ENCODE measurements at places on chromosomes 16 and 17.

DNA sequence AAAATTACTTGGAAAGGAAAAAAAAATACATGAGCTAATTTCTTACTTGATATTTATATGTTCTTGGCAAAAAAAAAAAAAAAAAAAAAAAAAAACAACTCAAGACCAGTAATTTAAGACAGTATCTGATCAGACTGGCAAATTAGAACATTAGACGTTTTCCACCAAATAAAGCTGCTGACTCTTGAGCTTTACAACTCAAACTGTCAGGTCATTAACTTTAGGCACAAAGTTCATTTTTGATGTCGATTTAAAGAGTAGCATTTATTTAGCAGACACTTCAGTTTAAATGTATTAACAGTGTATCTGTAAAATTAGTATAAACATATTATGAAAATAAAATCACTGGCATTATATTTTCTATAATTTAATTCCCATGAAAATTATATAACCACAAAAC, 66.7 kb downstream of the NCOR1 start:
- DNase-seq = no peak

DNA sequence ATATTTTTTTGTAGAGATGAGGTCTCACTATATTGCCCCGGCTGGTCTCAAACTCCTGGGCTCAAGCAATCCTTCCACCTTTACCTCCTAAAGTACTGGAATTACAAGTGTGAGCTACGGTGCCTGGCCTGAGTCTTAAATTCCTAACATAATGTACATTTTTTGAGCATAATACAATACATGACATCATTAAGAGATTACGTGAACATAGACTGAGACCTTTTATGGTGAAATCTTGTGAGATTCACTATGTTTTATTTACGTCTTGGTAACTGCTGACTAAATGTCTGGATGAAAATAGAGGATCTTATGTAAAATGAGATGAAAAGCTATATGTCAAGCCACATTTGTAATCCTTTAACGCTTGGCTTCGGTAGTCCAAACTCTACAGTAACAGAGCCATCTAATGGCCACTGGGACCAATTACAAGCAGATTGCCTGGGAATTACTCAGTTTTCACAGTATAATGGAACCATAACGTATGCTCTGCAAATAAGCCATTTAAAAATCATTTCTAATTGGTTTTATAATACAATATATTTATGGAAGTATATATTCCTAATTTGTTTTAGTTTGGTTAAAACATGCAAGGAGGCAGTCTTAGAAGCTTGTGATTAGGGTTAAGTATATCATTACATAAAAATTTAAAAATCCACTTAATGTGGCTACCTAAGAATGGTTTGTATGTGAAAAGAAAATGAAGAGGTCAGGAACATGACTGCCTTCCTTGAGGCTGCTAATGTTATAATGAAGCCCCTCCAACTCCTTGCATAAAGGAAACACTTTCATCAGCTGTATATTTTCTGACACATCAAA, 8.1 kb upstream of the EFCAB13 start:
- no peak for DNase-seq

DNA sequence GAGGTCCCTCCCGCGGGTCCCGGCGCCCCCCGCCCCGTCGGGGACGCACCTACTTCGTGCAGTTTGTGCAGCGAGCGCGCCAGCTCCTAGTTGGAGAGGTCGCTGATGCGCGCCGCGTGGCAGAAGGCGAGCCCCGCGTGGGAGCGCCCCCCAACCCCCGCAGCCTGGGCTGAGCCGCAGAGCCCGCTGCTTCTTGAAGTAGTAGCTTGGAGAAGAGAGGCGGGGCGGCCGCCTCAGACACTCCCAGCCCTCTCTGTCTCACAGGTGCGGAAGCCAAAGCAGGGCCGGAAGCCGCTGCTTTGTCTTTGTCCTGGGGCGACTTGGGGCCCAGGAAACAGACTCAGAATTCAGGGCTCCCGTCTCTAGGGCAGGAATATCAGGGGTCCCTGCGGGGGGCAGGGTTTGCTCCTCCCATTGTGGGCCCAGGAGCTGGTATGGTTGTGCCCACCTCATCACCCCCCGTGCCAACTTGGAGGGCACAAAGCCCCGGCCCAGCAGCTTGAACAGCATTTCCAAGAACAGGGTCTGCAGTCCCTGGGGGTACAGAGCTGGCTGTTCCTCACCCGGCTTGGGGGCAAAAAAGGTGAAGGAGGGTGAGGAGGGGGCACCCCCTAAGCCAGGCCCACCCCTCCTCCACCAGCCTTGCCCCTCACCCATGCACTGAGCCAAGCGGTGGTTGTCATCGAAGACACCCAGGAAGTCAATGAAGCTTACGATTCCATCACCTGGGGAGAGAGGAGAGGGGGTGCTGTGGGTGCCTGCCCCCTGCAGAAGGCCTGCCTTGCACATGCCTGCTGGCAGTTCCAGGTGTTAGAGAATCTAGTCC, 13.5 kb downstream of the SPATA32 start:
- peak; percentile 83 for DNase-seq

DNA sequence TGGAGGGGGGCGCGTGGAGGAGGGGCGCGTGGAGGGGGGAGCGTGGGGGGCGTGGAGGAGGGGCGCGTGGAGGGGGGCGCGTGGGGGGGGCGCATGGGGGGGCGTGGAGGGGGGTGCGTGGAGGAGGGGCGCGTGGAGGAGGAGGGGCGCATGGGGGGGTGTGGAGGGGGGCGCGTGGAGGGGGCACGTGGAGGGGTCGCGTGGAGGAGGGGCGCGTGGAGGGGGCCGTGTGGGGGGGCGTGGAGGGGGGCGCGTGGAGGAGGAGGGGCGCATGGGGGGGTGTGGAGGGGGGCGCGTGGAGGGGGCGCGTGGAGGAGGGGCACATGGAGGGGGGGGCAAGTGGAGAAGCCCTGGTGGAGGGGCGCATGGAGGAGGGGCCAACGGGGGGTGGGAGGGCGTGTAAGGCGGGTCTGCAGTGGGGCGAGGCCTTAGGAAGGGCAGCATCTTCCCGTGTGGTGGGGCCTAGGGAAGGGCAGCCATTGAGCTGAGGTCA, 7.3 kb downstream of the MSLN start:
- no peak for DNase-seq

GRCh38 chr16:60907645-60908044, 1128.6 kb downstream of the CDH8 start:
- DNase-seq = no peak

DNA sequence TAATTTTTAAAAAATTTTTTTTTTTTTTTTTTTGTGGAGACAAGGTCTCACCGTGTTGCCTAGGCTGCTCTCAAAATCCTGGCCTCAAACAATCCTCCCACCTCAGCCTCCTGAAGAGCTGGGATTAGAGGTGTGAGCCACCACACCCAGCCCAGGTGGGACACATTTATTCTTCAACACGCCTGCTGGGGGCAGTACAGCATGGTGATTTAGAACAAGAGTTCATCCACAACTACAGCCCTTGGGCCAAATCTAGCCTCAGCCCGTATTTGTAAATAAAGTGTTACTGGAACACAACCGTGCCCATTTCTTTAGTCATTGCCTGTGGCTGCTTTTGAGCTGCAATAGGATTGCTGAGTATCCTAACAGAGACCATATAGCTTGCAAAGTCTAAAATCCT, 92.8 kb downstream of the KATNIP start:
- DNase-seq = no peak

- no peak for DNase-seq
These were observed 121.3 kb downstream of the MGAT5B start for GRCh38 chr17:76989519-76989918.

DNA sequence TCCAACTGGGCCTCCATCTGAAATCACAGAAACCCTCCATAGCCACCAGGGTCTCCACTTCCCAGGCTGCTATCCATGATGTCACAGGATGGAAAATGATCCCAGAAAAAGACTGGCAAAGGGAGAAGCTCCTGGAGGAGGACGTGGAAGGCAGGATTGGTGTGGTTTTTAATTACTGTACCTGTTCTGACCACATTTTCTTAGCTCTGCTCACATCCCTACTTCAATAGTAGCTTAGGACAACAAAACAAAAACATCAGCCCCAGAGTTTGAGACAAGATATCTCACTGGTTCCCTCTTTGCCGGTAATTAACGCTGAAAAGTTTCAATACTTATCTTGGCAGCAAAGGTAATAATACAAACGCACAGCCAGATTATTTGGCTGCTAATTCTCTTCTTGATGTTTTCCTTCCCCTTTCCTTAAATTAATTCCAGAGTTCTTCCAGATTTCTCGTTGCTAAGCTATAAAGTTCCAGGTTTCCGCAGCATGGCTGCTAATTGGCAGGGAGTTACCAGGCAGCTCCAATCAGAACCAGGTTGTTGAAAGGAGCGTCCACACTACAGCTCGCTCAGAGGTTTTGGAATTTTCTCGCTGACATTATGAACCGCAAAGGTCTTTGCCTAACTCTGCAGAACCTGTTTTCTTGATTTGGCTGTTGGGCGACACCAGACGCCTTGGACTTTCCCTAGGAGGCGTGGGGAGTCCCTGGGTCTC, 263.4 kb downstream of the MRTFB start:
- DNase-seq = no peak

- DNase-seq = no peak
These were observed 14.4 kb downstream of the B9D1 start for GRCh38 chr17:19348081-19348650.

GRCh38 chr16:74463888-74464287, 42.6 kb upstream of the CLEC18B start:
- DNase-seq = no peak

- no peak for DNase-seq
These were observed 172.3 kb upstream of the IRX3 start for GRCh38 chr16:54458923-54459322.

- DNase-seq = no peak
These were observed 140.9 kb upstream of the WSB1 start for GRCh38 chr17:27153005-27153404.

DNA sequence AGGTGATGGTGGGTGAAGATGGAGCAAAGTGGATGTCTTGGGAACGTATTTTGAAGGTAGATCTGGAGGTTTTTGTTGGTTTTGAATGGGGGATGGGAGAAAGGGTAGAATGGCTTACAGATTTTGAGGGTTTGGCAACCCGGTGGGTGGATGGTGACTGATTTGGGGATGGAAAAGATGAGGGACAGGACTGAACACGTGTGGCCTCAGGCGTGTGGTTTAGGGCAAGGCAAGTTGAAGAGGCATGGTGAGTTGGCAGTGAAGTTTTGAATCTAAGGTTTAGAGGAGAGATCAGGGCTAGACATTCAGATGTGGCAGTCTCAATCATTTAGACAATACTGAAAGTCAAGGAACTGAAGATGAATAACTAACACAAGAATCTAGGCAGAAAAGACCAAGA, 5.0 kb upstream of the DCTPP1 start:
- DNase-seq = peak; percentile 44

GRCh38 chr16:29974291-29975133, 844 bp downstream of the TAOK2 start:
- no peak for DNase-seq

DNA sequence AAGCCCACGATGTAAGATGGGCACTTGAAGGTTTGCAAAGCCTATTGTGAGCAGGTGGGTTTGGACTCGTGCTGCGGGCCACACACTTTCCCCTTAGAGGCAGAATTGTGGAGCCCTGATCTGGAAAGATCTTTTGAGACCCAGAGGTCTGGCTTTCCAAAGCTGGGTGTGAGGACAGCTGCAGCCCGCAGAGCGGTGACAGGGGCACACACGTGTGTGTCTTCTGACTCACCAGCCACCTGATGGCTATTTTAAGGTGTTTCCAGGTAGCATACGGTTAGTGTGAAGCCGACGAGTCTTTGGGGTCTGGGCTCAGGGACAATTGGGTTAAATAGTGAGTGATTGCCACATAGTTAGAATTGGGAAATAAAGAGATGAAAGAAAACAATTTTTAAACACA, 108.9 kb upstream of the GSE1 start:
- no peak for DNase-seq

GRCh38 chr16:64282181-64282580, 839.7 kb downstream of the CDH11 start:
- no peak for DNase-seq

- DNase-seq = no peak
These were observed 260.6 kb downstream of the C16orf95 start for GRCh38 chr16:87056551-87056950.

DNA sequence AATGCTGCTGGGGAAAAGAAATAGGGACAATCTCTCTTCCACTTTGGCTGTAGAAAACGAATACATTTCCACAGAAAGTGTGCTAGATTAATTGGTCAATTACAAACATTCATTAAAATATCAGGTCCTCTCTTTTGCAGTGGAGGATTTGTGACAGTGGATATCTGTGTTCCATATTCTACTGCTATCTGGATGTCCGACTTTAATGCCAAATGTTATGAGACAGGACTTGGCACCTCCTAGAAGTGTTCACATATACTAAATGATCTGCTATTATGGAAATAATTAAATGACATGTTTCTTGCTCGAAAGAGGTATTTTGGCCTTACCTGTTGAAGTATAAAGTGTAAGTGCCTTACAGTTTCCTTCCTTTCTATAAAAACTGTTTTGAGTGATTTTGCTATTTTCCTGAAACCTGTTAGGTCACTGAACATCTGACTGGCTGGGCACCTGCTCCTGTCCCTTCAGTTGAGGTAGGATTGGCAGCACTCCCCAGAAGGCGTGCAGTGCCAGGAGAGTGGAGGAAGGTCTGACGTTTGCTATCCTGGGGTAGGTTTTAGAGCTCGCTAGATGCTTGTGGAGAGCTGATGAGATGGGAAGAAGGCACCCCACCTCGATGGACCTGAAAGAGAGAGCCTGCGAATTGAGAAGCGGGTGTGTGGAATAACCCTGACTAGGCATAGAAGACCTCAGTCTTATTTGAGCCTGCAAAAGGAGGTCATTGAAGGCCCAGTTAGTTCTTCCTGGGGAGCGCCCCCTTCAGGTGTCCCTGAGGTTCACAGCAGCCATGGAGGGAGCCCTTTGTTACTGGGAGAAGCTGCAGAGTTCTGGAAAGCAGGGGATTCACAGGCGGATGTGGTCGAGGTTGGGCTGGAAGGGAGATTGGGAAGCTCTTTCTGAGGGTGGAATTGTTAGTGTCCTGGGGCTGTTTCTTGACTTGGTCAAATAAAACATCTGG, 159.4 kb upstream of the ZNF267 start:
- DNase-seq = no peak

DNA sequence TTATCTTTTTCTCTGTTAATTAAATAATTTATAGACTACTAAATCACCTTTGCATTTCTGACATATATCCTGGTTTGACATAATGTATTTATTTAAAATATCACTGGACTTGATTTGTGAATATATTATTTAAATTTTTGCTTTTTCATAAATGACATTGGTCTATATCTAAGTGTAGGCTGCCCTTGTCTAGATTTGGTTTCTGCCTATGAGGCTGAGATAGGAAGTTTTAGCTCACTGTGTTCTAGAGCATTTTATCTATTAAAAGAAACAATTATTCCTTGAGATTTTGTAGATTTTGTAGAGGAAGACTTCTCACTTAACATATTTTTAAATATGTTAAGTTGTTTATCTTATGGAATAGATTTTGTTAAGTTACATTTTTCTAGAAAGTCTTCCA, 43.9 kb downstream of the NACA2 start:
- no peak for DNase-seq
